ENCODE measurements at places on chromosomes 11 and 22. TPM values are rescaled to one million over a fixed set of nuclear protein-coding genes. Genes with fewer than 3 reads are reported as not detected.

Gene ARHGAP8
- total RNA-seq, result 1.1 TPM

Gene SLCO2B1
- total RNA-seq, result not detected

Gene ABCG4
- total RNA-seq, result not detected

Gene GLYAT
- not detected for total RNA-seq

Gene DRD4
- total RNA-seq, result 0.16 TPM

Gene TBX10
- not detected for total RNA-seq

Gene SAA2
- total RNA-seq, result not detected

Gene BIRC2
- 30.9 TPM for total RNA-seq

Gene PAFAH1B2
- total RNA-seq, result 54.5 TPM

Gene SLC37A2
- 0.91 TPM for total RNA-seq

Gene PNPLA5
- not detected for total RNA-seq

Gene ANKK1
- 0.29 TPM for total RNA-seq

Gene DSCAML1
- 1.4 TPM for total RNA-seq

Gene IGF2
- total RNA-seq, result 0.91 TPM

Gene C11orf52
- not detected for total RNA-seq
